ENCODE measurements at places on chromosomes 2 and 18.

GRCh38 chr2:63581298-63581961 lies 6.8 kb downstream of the WDPCP start:
- DNase-seq, result no peak

- DNase-seq, result no peak
Measured at GRCh38 chr2:46806526-46806925, 109.1 kb downstream of the MCFD2 start.

DNA sequence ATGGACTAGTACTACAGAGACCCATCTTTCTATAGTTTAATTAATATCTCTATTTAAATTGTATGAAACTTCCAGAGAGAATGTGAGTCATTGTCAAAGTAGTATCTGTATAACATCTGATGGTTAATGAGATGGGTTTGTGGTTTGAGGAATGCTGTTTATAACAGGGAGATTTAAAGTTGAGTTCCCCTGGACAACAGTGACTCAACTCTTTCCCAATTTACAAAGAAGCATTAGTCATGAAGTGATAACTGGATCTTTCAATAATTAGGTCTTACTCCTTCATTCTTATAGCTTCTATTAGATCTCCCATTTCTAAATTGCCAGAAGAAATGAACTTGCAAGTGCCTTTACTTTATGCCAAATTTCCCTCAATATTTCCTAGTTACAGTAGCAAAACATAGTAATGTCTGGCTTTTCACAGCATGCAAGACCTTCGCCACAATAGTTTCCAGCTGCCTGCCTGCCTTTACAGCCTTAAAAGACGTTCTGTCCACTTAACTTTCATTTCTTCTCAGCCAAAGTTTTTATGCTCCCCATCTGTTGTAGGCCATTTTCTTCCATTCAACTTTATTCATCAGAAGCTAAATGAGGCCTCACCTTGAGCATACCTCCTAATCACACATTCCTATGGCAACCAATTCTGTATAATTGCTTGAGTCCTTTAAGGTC lies 47.7 kb upstream of the WDR75 start:
- no peak for DNase-seq

GRCh38 chr2:172516299-172516698 lies 39.6 kb upstream of the PDK1 start:
- no peak for DNase-seq

DNA sequence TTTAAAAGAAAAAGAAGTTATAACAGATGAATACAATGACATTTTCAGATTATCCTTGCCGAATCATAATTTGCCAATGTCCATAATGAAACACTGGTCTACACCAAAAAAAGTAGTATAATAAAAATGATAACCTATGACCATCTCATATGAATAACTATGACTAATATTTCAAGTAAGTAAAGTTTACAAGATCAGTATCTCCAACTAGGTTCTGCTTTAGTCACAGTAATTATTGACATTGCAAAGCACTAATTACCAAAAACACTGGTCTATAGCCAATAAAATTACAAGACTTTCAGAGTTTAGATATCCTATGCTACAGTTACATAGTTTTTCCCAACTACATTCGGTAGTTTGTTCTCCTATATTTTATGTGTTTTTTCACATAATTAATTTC lies 136.7 kb downstream of the MEMO1 start:
- DNase-seq, result no peak

DNA sequence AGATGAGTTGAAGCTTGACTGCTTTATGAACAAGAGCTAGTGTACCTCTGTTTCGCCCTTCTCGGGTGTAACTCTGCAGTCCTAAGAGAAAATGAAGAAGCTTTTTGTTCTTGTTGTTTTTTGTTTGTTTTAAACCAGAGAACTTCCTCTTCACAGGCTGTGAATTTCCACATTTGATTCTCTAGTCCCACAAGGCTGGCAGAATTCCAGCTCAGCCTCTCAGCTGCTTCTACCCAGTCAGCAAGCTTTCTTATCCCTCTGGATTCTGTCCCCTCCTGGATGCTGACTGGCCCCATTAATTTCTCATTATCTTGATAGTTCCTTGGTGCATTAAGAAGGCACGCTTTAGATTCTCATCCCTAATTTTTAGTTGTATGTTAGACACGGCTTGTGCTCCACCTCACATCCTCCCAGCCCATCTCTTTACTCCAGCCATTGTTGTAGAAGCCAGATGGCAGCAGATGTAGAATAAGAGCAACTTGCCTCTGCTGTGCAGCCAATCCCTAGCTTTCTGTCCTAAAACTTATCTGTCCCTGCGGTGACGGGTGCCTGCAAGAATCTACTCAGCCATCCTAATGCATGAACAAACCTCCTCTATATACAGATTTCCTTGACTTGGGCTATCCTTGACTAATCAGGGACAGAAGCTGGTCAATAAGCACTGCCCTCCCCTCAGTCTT lies 12.3 kb upstream of the RESP18 start:
- DNase-seq, result no peak

- DNase-seq, result no peak
Measured at GRCh38 chr2:86649119-86649947, 25.7 kb upstream of the RNF103 start.

DNA sequence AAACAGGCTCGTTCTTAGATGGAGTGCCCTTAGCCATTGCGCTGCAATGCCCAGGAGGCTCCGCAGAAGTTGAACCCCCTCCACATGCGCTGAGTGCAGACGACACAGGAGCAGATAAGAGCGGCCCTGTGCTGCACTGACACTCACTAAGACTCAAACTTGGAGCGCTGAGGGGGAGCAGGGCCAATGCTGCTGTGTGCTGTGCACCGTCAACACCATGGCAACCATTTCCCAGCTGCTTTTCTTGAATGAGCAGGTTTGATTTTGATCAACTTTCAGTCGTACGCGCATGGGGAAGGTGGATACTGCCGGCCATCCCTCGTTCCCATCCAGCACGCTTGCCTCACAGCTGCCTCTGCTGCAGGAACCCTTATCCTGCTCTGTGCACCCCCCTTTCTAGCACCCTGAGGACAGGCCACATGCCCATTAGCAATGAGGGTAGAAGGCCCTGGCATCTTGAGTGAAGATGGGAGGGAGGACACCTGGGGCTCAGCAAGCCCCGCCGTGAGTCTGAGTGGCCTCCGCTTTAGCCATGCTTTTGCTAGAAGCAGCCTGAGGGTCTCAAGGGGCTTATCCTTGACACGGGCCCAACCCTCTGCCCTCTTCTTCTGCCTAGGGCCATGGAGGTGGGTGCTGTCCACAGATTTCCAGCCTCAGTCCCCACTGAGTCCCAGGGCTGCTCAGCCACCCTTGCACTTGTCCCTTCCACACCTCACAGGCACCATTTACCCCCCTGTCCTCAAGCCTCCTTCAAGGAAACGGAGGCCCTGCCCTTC lies 271.9 kb downstream of the PHLPP1 start:
- DNase-seq, result no peak

DNA sequence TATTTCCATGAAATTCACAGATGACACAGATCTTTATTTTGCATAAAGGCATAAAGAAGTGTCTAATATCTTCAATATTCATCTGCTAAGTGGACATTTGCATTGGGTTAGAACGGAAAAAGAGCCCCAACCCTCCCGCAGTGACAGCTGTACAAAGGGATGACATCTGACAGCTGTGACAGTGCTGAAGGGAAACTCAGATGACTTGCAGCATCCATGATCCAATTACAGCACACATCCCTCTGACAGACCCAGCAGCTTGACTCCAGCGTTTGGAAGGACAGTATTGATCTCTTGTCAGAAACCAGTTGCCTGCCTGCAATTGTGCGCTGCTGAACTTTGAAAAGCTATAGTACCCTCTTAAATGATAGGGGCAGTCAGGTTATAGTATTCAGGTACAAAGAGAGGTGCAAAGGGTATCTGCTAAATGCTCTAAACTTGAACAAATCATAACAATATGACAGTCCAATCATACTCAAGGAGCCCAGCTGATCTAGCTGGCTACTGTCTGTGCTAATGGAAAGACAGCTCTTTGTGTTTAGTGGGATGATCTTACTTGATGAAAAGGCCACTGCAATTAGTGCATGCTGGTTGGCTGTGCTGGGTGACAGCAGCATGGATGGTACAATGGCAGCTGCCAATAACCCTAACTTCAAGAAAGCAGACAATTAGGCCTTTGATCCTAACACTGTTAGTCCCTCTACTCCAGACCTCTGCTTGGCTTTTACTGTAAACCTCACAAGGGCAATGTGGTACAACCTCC lies 599.2 kb downstream of the NR4A2 start:
- no peak for DNase-seq

DNA sequence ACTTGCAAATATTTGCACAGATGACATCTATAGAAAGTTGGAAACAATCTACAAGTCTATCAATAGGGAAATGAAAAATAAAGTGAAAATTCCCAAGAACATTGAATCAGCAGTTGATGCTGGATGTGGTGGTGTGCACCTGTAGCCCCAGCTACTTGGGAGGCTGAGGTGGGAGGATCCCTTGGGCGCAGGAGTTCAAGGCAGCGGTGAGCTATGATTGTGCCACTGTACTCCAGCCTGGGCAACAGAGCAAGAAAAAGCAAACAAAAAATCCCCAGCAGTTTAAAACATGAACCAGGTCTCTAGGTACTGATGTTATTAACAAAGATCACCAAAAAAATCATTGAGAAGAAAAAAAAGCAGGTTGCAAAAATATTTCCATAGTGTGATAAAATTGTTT lies 15.4 kb upstream of the NDUFV2 start:
- DNase-seq, result no peak

DNA sequence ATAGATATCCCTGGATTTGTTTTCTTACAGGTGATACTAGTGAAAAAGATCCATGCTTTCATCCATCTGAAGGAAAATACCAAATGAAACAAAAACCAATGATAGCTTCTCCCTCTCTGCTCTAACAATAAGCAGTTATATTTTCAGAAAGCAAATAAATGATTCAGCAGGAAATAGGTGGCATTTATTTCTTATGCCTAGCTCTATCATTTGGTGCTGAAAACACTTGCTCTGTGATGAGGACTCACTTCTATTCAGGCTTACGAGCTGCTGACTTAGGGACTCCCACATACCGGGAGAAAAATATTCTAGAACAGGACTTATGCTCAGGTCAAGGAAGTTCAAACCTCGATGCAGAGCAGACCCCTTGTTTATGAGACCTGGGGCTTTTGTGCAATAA lies 142.6 kb downstream of the SETBP1 start:
- no peak for DNase-seq

GRCh38 chr18:63205791-63206252 lies 113.7 kb downstream of the BCL2 start:
- DNase-seq, result no peak

DNA sequence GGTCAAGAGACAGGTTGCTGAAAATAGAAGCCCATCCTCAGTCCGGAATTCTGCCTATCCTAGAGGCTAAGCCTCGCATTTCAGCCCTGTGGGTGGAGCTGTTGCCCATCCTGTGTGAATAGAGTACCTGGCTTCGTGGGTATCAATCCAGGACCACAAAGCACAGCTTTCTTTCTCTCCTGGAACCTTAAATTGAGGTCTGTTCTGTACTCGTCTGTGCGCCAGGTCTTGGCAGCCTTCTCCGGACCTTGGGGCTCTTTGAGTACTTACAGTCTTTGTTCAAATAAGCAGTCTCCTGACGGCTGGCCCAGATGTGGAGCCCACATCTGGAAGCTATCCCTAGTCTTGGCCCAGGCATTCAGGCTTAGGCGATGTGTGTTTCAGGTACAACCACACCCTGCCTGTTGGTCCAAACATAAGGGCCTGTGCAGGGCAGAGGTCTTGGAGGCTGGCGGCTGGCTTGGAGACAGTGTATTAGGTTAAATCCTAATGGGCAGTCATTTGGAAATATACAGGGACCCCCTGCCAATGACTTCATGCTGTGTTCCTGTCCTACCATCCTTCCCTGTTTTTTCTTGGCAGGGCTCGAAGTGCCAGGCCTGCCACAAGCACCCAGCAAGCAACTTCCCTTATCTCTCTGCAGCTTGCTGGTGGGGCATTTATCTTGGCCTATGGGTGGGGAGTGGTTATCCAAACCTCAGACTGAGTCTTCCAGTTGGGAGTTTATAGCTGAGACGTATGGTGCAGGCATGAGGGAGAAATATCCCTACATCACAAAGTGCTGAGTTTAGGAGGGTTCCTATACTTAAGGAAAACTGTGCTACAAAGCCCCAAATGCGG lies 294.1 kb downstream of the BCL2 start:
- no peak for DNase-seq

- DNase-seq, result no peak
Measured at GRCh38 chr2:189379287-189379630, 62.0 kb upstream of the WDR75 start.

- DNase-seq, result no peak
Measured at GRCh38 chr2:10168221-10168620, 45.7 kb downstream of the RRM2 start.

DNA sequence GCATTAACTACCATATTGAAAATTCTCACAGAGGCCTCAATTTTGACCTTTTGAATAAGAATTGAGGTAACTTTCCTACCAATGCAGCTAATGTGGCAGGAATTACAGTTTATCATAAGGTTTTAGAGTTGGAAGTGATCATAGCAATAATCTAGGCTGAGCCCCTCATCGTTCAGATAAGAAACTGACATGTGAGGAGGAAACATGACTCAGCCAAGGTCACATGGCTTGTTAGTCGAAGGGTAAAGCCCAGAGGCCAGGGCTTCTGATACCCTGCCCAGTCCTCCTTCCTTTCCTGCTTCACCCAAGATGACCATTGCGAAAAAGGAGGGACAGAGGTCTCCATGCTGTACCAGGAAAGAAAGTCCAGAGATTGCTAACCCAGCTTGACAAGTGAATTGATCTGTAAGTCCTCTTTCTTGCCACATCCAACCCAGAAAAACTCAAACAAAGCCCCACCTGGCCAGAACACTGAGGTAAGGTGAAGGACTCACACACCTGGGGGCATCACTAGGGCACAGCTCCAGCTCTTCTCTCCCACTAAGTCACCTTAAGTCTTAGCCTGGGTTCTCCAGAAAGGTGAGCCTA lies 174.8 kb downstream of the EN1 start:
- DNase-seq, result no peak

GRCh38 chr2:237547841-237548416 lies 18.4 kb upstream of the PRLH start:
- no peak for DNase-seq

GRCh38 chr2:119009110-119009509 lies 67.1 kb downstream of the MARCO start:
- no peak for DNase-seq

GRCh38 chr18:12960853-12961397 lies 13.1 kb downstream of the SEH1L start:
- DNase-seq, result no peak

GRCh38 chr2:71571945-71572344 lies 118.6 kb downstream of the DYSF start:
- DNase-seq, result no peak

DNA sequence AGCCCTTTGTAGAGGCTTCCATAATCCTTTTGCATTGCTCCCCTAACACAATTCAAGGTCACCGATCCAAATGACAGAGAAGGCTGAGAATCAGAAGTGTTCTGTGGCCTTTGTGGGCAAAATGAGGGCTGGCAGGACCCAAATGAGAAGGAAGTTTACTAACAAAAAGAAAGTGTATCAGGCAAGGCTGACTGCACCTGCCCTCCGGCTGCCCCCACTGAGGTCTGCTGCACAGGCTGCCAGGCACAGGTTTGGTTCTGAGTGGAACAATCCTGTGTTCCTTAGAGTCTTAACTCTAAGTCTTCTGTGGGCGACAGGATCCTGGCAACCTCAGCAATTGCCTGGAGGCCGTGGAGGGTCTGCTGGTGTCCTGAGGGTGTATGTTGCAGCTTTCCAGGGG lies 568.5 kb downstream of the CMPK2 start:
- no peak for DNase-seq

- no peak for DNase-seq
Measured at GRCh38 chr18:54506516-54507261, 84.4 kb upstream of the DYNAP start.

GRCh38 chr18:48833701-48834412 lies 116.9 kb downstream of the SMAD7 start:
- DNase-seq, result peak; percentile 66

GRCh38 chr2:13649918-13650317 lies 933.2 kb downstream of the TRIB2 start:
- DNase-seq, result no peak
